NCI-H526 treated with DMSO at 0.1 percent for 48 hours (cell line): ENCODE measurements at places on chromosomes 3 and 15.
A peak's percentile ranks its signal among the peaks of the same experiment; 100 is the strongest.

- DNase-seq = no peak
Observed at GRCh38 chr3:193483988-193484539, 70.6 kb downstream of the ATP13A4 start.

DNA sequence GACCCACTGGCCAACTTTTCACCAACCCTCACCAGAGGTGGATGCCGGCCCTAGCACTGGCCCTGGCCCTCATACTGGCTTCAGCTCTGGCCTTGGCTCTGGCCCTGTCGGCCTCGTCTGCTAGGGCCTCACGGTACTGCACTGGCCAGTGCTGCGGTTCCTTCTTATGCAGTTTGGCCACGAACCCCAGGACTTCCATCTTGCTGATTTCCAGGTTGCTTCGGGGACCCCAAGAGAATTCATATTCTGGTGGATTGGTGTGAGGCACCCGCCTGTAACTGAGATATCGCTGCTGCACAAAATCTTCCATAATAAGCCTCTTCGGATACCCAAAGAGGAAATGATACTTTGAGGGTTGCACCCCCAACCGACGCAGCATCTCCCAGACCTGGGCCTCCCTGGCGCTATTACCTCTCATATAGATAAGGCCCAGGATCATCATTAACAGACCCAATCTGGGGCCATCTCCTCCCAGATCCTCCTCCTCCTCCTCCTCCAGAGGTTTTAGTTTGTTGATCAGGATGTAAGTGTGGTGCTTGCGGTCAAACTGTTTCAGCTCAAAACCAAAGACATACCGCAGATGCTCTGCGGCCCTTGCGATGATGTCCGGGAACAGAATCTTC lies 883 bp downstream of the MAGEF1 start:
- no peak for DNase-seq

DNA sequence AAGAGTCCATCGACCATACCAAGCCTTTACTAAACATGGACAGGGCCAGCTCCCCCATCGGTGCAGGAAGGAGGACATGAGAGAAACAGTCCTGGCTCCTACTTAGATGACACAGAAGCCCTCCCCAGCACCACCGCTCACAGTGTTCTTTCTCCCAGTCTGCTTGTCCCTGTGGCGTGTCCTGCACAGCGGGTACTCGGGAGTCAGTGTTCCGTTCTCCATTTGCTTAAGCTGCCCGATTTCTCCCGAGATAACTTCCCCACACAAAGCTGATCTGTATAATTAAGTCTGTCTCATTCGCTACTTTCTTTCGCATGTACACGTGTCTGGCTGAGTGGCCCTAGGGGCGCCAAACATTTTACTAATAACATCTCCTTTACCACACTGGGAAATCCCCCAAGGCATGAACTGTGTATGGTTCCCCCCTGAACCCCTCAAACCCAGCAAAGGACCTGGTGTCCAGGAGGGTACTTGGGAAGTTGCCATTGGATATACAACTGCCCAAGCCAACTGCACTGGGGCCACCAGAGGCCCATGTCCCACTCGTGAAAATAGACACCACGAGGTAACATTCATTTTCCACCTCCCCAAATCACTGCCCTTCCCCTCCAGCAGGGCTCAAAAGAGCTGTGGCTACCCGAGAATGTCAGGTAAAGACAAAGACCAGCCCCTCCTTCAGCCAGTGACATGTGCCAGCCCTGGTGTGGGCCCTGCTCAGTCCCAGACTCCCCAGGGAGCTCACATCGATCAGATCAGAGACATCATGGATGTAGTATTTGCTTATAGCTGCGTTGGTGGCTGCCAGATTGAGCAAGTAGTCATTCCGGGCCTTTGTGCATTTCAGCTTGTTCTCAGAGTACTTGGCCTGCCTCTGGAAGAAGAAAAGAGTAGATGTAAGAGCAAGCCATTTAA lies 96.5 kb upstream of the RAD18 start:
- DNase-seq = peak; percentile 10

GRCh38 chr3:109806929-109807328 lies 469.6 kb upstream of the DPPA4 start:
- DNase-seq = no peak

- no peak for DNase-seq
Observed at GRCh38 chr3:95923496-95924210, 890.7 kb upstream of the EPHA6 start.

GRCh38 chr3:48151807-48152427 lies 36.3 kb downstream of the CDC25A start:
- no peak for DNase-seq

- DNase-seq = no peak
Observed at GRCh38 chr3:21390856-21391255, 360.2 kb downstream of the ZNF385D start.

GRCh38 chr3:109731639-109732473 lies 394.5 kb upstream of the DPPA4 start:
- DNase-seq = peak; percentile 17

DNA sequence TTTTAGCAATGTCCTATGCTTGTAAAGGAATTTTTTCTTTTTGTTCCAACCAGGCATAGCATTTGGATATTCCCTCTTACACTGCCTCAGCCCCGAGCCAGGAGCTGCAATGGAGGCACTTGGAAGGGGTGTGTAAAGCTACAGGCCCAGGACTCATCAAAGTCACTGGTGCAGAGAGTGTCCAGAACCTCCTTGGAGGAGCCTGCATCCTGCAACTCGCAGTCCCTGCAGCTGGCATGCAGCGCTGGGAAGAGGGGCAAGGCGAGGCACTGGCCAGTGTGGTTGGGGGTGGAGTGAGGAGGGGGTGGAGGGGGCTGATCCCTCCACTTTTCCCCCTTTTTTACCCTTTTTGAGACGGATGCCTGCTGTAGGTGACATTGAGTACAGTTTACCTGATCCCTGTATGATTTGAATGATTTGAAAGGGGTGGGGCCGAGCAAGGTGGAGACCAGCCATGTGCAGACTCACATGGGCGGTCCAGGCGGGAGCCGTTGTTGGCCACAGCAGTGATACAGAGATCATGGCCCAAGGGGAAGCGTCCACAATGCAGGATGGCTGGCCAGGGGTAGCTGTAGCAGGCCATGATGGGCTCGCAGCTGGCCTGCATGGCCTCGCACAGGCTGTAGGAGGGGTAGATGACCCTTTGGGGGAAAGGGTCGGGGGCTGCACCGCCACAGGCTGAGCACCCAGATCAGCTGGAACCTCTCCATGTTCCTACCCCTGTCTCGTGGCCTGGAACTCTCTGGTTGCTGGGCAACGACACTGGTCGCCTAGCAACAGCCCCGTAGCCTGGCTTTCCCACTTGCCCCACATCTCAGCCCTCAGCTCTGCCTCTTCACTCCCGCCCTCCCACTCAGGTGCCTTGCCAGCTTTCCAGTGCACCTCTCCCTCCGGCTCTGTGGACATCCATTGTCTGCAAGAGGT lies 7.9 kb downstream of the P4HTM start:
- DNase-seq = peak; percentile 61

DNA sequence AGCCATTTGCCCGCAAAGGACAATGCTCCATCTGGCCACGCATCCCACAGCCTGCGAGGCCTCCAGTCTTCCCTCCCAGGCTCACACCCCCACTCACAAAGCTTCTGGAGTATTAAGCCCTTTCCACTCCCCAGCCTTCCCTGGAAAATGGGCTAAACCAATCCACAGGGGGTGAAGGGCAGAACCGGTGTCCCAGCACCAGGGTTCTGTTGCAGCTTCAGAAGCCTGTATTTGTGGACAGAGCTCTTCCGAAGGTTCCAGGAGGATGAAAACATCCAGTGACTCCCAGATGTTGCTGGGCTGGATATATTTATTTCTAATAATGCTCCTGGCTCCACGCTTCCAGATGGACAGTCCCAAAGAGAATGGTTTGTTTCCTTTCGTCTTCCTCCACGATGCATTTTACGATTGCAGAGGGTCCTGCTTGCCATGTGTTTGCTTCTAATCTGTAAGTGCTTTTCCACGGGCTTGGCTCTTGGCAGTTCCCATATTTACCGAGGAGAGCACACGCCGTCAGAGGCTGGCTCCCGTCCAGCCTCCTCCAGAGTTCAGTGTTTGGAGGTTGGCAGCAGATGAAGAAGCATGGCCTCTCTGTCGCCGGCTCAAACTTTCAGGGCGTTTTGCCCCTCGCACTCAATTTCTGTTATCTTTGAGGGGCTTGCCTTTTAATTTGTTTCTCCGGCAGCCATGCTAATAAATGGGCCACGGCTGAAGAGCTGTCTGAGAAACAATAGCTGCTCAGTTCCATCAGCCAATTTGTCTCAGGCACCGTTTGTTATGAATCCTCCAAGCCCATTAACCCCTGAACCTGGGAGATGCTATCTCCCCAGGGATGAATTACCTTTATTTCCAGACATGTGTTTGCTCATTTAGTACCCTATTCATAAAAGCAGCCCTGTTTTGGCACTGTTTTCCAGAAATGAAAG lies 367.9 kb upstream of the PROK2 start:
- DNase-seq = peak; percentile 31

GRCh38 chr3:25678581-25678980 lies 13.9 kb upstream of the TOP2B start:
- DNase-seq = no peak

DNA sequence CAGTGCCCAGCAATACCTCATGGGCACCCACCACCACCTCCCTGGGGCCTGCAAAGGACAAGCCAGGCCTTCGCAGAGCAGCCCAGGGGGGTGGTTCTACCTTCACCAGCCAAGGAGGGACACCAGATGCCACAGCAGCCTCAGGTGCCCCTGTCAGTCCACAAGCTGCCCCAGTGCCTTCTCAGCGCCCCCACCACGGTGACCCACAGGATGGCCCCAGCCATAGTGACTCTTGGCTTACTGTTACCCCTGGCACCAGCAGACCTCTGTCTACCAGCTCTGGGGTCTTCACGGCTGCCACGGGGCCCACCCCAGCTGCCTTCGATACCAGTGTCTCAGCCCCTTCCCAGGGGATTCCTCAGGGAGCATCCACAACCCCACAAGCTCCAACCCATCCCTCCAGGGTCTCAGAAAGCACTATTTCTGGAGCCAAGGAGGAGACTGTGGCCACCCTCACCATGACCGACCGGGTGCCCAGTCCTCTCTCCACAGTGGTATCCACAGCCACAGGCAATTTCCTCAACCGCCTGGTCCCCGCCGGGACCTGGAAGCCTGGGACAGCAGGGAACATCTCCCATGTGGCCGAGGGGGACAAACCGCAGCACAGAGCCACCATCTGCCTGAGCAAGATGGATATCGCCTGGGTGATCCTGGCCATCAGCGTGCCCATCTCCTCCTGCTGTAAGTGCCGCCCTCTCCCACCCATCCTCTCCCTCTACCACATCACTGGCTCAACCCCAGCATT lies 19.2 kb upstream of the BFSP2 start:
- no peak for DNase-seq

GRCh38 chr3:143330296-143330868 lies 210.8 kb downstream of the CHST2 start:
- no peak for DNase-seq

- DNase-seq = no peak
Observed at GRCh38 chr3:52122491-52122890, 31.7 kb downstream of the POC1A start.

DNA sequence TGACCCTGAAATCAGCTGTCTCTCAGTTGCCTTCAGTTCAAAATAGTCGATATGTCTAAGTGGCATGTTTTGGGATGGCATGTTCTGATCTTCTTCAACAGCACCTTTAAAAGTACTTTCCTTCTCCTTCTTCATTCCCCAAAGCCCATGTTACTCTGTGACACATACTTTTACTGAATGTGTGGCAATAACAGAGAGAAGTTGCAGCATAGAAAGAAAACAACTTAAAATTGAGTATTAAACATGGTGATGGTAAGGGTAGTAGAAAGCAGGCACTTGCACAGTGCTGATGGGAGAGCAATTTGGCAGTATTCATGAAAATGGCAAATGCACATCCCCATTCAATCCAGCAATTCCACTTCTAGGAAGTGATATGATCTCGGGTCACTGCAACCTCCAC lies 12.3 kb upstream of the ULK4 start:
- no peak for DNase-seq

DNA sequence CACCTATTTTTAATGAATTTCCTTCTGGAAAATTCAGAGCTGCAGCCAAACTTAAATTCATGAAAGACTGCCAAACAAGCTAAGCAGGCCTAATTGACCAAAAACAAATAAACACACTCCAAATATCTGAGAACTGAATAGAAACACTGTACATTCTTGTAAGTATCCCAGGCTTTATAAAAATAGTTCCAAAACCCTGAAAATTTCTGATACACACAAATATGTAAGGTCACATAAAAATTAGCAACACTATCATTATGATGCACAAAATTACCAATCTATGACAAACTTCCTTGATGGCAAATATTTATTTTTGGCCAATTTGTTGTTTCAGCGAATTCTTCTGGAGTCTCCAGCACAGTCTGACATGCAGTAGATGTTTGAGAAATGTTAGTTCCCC lies 117.9 kb upstream of the UBE2E2 start:
- no peak for DNase-seq

- no peak for DNase-seq
Observed at GRCh38 chr3:187565701-187566100, 104.5 kb downstream of the SST start.

GRCh38 chr3:22170370-22170769 lies 419.4 kb upstream of the ZNF385D start:
- DNase-seq = no peak

GRCh38 chr3:160005004-160005403 lies 16.4 kb downstream of the IL12A start:
- no peak for DNase-seq

DNA sequence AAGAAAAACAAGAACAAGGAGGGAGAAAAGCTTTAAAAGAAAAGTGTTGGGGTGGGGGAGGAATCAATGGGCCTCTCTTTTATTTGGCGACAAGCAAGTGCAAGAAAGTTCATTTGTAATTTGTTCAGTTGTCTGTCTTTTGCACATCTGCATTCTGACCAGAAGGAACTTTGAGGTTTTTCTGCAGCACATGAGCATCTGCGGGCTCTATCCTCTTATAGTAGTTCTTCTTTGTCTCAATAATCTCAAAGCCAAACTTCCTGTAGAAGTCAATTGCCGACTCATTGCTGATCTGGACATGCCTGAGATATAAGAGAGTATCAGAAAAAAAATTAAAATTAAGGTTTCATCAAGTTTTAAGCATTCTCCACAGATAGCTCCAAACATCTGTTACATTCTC lies 24.4 kb downstream of the NAA50 start:
- no peak for DNase-seq

GRCh38 chr3:60772584-60772983 lies 478.7 kb downstream of the FHIT start:
- no peak for DNase-seq

DNA sequence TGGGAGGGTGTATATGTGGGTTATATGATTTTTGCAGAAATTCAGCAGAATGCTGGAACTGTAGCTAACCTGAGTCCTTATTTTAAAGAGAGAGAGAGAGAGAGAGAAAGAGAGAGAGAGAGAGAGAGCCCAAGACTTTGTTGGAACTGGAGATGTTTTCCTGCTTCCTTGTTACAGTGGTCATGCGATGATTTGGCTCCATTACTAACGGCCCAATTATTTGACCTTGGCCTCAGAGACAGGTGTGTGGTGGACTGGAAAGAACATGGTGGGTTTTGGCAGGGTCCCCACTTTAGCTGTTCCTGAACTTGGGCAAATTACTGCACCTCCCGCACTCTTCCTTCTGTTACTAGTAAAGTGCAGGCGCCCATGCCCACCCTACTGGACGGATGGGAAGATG lies 14.8 kb upstream of the ACSBG1 start:
- no peak for DNase-seq

- DNase-seq = no peak
Observed at GRCh38 chr3:160831401-160831800, 75.4 kb downstream of the PPM1L start.
